ENCODE measurements at places on chromosomes 7 and 10.

- no peak for DNase-seq
These were observed 13.4 kb downstream of the LRRC27 start for GRCh38 chr10:132345345-132345744.

GRCh38 chr10:132445516-132446194, 48.7 kb downstream of the PWWP2B start:
- DNase-seq = no peak

GRCh38 chr7:94374231-94374630, 20.5 kb upstream of the COL1A2 start:
- peak; percentile 70 for DNase-seq

DNA sequence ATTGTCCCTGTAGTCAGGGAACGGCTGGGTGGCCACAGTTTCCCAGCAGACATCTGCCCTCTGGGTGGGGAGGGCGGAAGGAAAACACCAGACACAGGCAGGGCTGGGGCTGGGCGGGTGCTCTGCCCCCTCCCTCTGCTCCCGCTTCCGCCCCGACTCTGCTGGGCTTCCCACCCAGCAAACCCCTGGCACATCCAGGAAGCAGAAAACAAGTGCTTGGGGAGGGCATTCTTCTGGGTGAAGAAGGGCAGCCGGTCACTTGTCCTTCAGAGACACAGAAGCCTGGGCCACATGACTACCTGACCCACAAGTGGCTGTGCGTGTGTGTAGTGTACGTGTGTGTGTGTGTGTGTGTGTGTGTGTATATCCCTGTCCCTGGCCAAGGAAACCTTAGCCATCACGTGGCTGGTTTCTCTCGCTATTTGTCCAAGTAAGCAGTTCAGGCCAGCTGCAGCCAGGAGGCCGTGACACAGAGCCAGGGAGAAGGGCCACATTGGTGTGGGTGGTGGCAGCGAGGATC, 77.9 kb downstream of the ZMIZ1 start:
- peak; percentile 39 for DNase-seq

DNA sequence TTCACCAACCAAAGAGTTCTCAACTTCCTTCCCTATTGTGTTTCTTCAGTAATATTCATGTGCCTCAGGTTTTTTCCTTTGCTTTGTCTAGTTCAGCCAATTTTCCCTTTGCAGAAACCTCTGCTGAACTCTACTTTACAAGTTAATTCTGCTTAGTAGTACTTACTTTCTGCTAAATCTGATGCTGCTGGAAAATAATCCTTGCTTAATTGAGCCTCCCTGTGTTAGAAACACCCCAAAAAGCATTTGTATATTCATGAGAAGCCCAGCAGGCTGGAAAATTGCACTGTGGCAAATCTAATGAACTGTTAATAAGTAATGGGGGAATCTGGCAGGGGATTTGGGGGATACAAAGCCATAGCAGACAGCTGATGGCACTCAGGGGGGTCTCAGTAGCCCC, 78.5 kb downstream of the CDCA7L start:
- no peak for DNase-seq

DNA sequence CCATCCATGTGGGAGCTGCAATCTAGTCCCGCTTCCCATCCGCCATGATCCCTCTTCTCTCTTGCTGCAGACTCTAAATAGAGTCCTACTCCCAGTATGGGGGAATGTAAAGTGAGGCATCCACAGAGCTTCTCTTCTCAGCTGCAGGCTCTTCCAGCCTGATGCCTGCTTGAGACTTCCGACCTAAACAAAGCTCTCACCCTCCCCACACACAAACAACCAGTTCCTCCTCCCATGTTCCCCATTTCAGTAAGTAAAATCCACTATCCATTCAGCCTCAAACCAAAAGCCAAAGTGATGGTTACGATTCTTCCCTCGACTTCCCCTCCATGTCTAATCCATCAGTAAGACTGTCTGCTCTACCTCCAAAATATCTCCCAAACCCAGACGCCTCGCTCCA, 108.2 kb upstream of the NFE2L3 start:
- no peak for DNase-seq

DNA sequence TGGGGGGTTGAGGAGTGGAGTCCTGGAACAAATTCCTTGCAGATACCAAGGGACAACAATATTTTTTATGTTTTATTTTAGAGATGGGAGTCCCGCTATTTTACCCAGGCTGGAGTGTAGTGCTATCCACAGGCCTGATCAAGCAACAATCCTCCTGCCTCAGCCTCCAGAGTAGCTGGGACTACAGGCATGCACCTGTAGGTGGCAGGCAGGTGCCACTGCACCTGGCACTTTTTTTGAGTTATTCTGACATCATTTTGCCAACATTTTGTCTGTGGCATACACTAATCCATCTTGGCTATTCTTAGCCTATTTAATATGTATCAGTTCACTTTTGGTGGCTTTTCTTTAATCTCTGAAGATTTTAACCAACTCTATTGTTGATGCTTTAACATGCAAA, 317.8 kb upstream of the MTPN start:
- DNase-seq = no peak

DNA sequence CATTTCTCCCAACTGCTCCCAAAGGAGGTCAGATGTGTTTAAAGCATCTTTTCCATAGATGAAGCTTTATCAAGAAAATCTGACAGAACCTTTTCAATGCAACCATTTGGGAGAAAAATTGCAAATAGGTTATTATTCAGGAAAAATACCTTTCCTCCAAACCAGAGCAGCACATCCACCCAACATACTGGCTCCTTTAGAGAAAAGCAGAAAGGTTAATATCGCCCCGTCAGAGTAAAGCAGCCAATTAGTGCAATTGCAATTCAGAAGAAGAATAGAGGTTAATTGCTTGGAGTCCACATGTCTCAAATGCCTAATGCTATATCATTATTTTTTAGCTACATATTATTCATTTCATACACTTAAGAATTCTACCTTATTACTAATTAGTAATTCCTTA, 48.9 kb upstream of the HSPA12A start:
- DNase-seq = no peak

DNA sequence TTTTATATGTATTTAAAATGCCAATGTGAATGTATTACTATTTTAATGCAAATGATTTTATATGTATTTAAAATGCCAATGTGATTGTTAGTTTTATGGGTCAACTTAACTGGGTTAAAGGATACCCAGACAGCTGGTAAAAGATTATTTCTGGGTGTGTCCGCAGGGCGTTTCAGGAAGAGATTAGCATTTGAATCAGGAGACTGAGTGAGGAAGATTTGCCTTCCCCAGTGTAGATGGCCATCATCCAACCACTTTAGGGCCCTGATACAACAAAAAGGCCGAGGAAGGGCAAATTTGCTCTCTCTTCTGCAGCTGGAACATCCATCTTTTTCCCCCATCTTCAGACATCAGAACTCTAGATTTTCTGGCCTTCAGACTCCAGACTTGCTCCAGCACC, 116.2 kb downstream of the BAMBI start:
- DNase-seq = no peak

DNA sequence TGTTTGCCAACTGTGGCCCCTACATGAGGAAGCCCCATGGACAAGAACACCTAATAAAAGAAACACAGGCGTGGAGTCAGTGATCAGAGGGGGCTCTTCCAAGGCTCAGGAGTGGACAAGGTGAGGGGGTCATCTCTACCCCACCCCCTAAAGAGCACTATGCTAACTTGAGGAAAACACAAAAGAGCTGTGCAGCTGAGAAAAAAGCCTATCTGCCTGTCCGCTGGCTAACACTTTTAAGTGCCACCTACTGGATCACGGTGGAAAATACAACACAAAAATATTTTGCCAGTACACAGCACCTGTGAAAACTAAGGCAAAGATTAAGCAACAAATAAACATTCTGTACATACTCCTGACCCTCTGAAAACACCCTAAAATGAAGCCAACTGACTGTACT, 53.1 kb upstream of the COBL start:
- peak; percentile 26 for DNase-seq

DNA sequence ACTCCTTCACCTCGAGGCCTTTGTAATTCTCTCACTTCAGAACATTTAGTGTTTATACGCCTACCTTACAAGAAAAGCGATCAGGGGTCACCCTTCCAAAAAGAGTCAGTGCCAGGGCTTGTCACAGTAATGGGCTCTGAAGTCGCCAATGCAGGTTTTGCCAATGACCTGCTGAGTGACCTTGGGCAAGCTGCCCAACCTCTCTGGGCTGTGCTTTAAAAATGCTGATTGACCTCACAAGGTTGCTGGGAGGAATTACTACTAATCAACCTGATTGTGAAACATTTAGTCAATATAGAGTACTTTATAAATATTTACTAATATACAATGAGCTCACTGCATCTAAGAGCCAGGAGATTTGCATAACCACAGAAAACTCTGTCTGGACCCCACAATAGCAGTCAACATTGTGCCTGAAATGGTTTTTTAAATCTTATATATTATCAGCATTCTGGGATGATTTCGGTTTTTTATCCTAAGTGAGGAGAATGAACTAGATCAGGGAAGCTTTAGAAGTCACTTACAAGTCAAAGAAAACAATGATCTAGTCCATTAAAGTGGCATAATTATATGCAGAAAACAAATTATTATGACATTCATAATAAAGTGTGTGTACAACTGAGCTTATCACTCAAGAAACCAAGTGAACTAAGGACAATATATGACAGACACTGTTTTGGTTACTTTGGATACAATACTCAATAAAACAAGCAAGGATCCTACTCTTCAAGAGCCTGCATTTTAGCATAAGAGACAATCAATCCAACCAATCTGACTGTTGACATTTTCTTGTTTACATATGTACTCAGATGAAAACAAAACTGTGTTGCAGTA, 290.5 kb downstream of the SORCS1 start:
- no peak for DNase-seq

DNA sequence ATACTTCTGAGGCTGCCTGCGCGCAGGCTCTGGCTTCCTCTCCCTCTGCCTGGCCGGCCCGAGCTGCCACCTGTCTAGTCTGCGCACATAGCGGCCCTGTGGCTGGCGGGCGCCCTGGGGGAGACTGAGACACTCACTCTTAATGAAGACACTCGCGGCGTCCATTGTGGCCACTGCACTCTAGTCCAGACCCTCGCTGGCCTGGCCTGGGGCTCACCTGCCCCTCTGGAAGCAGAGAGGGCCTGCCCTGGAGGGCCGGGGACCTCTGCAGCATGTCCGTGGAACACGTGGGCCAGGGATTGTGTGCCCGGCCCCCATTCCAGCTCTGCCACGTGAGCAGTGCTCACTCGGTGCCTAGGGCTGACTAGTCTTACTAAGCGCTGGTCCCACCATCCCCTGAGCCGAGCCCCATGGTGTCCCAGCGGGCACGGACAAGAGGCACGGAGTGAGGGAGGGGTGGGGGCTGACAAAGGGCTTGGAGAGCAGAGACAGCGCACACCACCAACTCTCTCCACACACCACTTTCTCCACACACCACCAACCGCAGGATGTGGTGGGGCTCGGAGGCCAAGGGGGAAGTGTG, 149.3 kb downstream of the ELFN1 start:
- DNase-seq = no peak

DNA sequence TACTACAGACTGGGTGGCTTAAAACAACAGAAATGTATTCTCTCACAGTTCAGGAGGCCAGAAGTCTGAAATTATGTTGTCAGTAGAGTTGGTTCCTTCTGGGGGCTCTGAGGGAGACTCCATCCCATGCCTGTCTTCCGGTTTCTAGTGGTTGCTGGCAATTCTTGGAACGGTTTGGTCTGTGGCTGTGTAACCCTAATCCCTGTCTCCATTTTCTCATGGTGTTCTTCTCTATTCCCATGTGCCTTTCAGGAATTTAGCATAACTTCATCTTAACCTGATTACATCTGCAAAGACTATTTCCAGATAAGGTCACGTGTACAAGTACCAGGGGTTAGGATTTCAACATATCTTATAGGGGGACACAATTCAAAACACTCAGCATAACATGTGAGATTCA, 73.2 kb downstream of the FAM241B start:
- no peak for DNase-seq

DNA sequence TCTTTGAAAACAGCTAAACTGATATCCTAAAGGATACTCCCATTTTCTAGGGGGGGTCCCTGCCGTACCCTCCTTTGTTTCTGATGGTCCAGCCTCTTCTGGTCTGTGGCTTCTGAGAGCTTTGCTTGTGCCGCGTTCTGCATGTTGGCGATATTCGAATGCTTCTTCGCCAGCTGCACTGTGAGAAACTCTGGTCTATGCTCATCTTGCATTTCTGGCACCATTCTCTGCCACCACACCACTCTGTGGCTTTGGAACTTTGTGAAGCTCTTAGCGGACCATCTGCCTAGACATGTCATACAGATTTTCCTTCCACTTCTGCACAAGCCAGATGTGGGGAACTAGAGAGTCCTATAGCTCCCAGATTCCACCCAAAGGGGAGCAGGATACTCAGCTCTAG, 197.2 kb downstream of the REEP3 start:
- DNase-seq = no peak

DNA sequence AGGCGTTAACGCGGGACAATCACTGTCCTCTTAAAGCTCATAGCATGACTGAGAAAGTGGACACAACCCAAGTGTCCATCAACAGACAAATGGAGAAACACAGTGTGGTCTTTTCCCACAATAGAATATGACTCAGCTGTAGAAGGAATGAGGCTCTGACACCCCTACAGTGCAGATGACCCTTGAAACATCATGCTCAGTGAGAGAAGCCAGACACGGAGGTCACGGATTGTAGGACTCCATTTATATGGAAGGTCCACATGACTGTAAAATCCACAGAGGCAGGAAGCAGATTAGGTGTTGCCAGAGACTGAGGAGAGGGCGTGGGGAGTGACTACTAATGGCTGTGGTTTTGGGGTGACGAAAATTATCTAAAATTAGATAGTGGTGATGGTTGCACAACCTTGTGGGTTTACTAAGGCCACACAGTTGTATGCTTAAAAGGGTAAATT, 6.1 kb upstream of the NCAPG2 start:
- no peak for DNase-seq

GRCh38 chr7:47441796-47442604, 139.9 kb downstream of the TNS3 start:
- DNase-seq = peak; percentile 39

GRCh38 chr7:157819455-157819807, 482.6 kb downstream of the DNAJB6 start:
- no peak for DNase-seq

GRCh38 chr10:109821672-109822071, 101.6 kb downstream of the XPNPEP1 start:
- DNase-seq = no peak

GRCh38 chr7:78124216-78124615, 325.6 kb downstream of the PHTF2 start:
- DNase-seq = no peak

DNA sequence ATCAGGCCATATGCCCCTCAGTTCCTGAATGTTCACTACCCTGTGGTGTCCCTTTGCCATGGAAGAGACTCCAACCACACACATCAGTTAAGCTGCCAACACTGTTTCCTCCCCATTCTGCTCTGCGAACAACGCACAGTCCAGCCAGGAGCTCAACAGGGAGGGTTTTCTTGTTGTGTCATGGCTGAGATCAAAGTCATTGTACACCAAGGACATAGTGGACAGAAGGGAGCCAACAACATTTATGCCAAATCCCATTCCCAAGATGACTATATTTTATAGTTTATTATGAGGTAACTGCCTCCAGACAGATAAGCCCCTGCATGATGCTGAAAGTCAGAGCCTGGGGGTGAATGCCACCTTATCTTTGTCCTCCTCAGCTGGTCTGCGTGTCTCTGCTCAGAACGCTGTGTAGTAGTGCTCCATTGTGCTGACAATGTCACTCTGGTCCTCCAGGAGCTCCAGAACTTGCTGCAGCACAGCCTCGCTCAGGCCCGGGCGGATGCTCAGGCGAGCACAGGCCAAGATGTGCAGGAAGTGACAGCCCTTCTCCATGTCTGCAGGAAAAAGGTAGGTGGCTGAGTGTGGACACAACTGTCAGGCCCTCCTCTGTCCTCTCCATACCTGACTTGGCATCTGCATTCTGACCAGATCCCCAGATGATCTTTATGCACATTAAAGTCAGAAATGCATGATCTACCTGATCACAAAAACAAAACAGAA, 27.1 kb upstream of the SH3PXD2A start:
- DNase-seq = no peak

- DNase-seq = no peak
These were observed 213.1 kb downstream of the TPK1 start for GRCh38 chr7:144622745-144623144.

Measured in kidney glomerular epithelial cell (primary cell).